ELR (cell line): ENCODE measurements at places on chromosomes 3 and 15.

DNA sequence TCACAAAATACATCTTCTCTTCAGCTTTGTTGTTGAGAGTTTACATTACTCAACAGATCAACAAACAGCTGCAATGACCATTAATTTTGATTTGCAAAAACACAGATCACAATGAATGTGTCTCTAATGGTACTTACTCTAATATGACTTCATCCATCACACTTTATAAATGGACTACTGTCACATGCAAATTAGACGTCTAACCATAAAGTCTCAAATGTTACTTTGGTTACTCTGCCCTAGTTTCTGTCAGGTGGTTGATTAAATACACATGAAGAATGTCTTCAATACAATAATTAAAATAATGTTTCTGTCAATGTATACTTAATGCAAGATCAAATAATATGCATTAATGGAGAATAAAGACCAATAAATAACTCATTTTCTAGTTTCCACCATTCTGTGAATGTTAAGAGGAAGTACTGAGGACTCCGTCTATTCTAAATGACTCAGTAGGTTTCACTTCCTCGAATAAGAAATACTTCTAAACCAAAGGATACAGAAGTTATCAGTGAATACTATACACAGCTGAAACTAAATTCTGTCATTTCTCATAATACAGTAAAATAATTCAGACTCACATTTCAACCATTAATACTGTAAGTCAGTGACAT is 145.8 kb downstream of the CBLB start:
- DNase-seq = no peak

- DNase-seq = no peak
Observed at GRCh38 chr15:68526784-68527183, 52.0 kb upstream of the CORO2B start.

GRCh38 chr15:75431682-75432081 is 19.8 kb downstream of the SIN3A start:
- DNase-seq = no peak

DNA sequence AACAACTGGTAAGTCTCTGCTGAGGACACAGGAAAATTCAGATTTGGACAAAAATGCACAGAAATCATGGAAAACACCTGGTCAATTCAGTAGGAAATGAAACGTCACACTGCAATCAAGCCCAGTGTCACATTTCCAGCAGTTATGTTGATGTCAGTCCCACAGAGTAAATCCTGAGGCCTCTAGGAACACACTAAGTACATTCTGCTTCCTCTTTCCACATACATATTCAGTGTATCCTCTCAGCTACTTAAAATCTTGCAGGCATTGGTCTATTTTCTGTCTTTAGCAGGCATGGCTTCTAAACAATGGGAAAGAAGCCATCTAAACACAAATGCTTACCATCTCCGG is 207.8 kb downstream of the PLCL2 start:
- no peak for DNase-seq

DNA sequence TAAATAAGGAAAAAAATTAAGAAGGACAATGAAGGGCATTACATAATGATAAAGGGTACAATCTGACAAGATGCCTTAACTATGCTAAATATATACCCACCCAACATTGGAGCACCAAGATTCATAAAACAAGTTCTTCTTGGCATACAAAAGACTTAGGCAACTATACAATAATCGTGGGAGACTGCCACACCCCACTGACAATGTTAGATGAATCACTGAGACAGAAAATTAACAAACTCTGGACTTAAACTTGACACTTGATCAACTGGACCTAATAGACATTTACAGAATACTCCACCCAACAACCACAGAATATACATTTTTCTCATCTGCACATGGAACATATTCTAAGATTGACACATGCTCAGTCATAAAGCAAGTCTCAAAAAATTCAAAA is 53.2 kb upstream of the IGSF11 start:
- no peak for DNase-seq

DNA sequence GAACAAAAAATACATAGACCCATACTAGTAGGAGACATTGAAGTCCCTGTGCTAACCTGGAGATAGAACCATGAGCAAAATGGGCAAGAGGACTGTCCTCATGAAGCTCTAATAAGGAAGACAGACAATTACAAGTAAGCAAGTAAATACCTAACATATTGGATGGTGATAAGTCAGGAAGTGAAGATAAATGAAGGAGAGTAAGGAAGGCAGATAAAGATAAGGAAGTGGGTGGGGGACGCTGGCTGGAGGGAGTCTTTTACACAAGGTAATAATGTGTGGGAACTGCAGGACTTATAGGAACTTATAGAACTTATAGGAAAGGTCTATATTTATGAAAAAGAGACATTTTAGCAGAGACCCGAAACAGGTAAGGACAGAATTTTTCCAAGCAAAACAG is 148.9 kb upstream of the ABI3BP start:
- DNase-seq = no peak

DNA sequence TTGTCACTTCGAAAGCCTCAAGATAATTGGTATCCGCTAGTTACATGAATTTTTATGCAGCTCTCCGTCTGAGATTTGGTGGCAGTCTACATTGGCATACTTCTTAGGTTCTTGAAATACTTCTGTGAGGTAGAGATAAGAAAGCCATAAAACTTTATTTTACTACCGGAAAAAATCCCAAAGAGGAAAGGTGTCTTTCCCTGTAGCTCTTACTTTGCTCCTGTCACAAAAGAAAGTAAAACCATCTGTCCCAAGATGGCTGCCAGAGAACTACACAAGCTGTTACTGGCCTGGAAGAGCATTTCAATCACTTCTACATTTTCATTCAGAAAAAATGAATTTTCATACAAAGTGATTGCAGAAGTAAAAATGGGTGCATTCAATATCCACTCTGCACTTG is 214.8 kb upstream of the ST8SIA2 start:
- DNase-seq = no peak

DNA sequence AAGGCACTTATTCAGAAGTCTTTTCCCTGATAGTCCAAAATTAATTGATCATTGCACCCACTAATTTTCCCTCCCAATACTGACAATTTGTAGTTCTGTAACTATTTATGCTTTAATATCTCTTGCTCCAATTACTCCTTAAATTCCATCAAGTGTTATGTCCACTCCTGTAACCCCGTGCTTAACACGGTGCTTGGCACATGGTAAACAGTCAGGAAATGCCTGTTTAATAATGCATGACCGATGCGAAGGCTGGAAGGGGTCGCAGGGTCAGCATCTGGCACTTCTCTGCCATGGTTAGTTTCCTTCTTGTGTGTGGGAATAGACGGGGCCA is 553 bp upstream of the SEC22A start:
- no peak for DNase-seq

GRCh38 chr3:33437556-33438283 is 2.5 kb downstream of the UBP1 start:
- peak; percentile 66 for DNase-seq

DNA sequence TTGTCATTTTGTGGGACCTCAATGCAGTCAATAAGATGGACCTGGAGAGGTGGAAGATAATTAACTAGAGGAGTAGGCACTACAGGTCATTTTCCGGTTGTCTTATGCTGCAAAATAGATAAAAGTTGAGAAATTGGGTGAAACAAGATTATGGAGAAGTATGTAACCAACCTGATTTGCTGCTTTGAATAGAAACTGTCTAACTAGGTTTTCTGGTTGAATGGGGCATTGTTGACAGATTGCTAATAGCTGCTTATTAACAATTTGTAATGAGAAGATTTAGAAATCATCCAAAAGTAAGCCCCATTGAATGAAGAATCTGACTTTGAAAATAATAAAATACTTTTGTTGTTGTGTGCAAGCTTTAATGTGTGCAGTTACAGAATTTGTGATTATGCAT is 26.2 kb downstream of the PIAS1 start:
- no peak for DNase-seq

- no peak for DNase-seq
Observed at GRCh38 chr15:48851956-48852355, 26.0 kb upstream of the EID1 start.

DNA sequence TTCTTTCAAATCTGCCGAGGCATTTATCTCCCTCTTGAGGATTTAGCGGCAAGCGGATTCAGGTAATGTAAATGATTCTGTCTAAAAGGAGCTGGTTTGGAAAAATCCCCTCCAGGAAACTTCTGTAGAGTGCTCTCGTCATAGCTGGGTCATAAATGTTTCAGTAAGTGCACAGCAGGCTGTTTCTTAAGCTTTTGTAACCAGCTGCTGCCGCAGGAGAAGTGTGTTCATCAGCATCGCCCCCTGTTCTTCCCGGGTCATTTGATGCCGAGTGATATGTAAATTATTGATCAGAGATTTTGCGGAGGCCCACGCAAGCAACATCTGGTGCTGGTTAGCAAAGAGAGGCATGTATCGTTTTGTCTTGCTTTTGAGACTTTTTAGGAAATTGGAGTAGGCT is 53.1 kb downstream of the DNASE1L3 start:
- DNase-seq = no peak

GRCh38 chr3:21645121-21645897 is 105.7 kb downstream of the ZNF385D start:
- no peak for DNase-seq

DNA sequence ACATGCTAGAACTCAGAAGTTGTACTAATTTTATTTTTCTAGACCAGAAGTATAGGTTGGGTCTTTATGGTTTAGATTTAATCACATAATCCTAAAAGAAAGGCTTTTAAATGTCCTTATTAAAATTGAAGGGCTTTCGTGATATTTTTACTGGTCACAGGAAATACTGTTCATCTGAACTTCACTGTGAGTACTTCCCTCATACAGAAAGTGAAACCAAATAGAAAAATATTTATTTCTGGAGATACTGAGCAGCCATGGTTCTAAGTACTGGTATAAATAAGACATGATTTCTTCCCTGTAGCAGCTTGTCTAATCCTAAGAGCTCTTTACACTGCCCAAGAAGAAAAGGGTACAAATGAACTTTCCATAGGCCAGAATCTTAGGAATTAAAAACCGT is 2.0 kb downstream of the SNRK start:
- peak; percentile 54 for DNase-seq

DNA sequence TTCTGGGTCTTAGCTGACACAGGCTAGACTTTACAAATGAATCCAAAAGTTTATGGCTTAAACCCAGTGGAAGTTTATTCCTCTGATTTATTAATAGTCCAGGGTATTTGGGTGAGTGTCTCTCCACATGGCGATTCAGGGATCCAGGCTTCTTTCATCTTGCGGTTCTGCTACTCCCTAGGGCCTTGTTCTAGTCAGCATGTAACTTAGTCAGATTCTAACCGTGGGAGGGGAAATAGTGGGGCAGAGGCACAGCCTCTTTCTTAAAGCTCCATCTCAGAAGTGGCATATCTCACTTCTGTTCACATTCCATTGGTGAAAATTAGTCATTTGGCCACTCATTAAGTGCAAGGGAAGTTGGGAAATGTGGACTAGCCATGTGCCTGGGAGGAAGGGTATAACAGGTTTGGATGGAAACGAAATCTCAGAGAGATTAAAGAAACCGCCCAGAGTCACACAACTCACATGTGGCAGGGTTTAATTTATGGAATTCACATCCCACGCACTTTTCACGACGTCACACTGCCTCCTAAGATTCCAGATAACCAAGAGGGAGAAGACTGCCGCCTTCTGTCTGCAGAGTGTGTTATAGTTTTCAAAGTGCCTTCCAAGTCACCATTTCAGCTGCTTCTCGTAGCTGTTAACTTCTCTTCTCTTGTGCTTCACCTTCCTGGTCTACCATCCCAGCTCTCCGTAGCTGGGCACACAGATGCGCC is 11.4 kb upstream of the RASGRF1 start:
- no peak for DNase-seq

DNA sequence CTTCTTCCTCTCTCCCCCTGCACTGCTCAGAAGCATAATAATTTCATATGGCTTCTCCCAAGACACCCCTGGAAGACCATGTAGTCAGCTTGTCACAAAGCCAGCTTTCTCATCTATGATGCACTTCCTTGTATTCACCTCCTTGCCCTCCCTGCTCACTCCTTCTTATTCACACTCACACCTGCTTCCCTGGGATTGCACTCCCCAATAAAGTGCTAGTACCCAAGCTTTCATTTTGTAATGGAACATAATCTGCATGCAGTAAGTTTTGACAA is 76.9 kb upstream of the FRMD4B start:
- DNase-seq = no peak

- peak; percentile 85 for DNase-seq
Observed at GRCh38 chr3:179852142-179852905, 184.4 kb downstream of the PEX5L start.

DNA sequence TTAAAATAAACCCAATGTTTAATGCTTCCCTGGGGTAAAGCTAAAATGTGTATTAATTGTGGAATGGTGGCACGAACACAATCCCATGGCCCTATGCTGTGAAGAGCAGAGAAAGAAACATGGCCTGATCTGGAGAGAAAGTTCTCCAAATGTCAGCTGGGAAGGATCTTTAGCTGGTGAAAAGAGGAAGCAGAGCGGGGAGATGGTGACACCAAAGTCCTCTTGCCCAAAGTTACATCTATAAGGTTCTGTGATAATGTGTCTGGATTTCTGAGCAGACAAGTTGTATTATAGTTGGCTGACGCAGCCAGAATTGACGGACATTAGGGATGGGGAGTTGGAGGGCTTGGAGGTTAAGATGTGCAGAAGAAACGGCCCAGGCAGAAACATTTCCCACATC is 196.2 kb downstream of the CHST2 start:
- DNase-seq = no peak

GRCh38 chr15:74626752-74627692 is 11.4 kb downstream of the CLK3 start:
- no peak for DNase-seq

GRCh38 chr15:42064271-42064670 is 30.1 kb downstream of the PLA2G4D start:
- DNase-seq = no peak

- DNase-seq = no peak
Observed at GRCh38 chr3:117893638-117894037, 1141.0 kb downstream of the IGSF11 start.
